ENCODE measurements at places on chromosomes 7 and 10.
A peak's percentile ranks its signal among the peaks of the same experiment; 100 is the strongest.

DNA sequence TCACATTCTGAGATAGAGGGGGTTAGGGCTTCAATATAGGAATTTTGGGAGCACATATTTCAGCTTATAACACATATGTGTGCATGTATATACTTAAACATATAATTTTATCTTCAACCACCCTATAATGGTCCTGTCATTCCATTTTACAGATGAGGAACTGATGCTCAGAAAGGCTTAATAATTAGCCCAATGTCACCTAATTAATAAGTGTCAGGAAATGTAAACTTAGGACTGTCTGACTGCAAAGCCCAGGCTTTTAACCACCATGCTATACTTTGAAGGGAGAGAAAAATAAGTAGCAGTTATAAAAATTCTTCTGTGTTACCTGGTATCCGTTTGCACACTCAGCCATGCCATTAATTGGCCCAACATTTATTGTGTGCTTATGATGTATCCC, 172.6 kb downstream of the SKIDA1 start:
- no peak for DNase-seq

- peak; percentile 41 for DNase-seq
Observed at GRCh38 chr7:129238546-129238945, 13.7 kb downstream of the AHCYL2 start.

GRCh38 chr7:68192941-68193340, 1196.3 kb downstream of the TYW1 start:
- no peak for DNase-seq

DNA sequence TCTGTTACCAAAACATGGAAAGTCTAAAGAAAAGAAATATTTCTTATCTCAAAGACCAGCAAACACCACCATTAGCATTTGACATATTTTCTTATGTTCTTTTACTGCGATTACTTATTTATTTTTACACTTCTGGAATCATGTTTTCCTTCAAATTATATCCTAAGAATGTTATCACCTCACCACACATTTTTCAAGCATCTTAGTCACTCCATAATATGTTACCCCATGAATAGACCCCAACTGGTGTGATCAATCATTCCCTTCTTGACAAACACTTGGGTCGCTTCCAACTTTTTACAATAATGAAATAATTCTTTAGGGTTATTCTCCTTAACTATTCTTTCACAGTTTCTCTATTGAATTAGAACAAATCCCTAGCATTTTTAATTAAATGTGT, 67.4 kb downstream of the AMPH start:
- no peak for DNase-seq

DNA sequence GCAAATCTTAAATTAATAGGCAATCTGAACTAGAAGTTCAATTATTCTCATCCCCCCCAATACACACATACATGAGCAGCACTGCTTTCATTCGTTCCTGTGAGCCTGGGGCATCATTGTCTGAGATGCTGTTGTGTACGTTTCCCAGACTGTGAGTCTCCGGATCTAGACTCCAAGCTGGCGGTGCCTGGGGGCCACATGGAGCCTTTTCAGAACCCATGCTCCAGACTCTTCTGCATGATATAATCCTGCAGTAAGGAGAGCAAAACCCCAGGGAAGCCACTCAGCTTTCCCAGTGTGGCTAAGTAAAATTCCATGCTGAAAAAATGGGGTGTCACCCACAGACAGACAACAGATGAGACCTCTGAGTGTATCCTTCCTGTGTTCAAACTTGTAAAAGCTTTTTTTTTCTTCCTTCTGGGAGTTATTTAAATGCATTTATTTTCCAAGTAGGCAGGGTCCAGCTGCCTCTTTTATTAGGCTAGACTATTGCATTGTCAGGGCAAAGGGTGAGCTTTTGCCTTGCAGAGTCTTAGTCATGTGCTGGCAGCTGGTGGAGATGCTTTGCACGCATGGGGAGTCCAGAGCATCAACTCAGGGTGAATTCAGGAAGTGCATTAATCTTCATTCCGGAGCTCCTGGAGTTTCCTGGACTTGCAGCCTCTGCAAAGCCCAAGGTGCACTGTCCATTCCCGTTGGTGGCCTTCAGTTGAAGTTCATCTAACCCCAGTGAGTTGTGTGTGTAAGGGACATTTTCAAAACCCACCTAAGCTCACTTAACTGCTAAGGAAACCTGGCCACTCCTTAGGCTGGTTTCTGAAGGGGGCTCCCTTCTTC, 185.7 kb upstream of the ADO start:
- DNase-seq: peak; percentile 90

- DNase-seq: peak; percentile 10
Observed at GRCh38 chr10:9743639-9744038, 1274.0 kb upstream of the CELF2 start.

All from myocyte (in vitro differentiated cells).